Activated CD4-positive, alpha-beta T cell treated with anti-CD3 and anti-CD28 coated beads for 4 hours (primary cell): ENCODE measurements at places on chromosomes 1 and 21.

DNA sequence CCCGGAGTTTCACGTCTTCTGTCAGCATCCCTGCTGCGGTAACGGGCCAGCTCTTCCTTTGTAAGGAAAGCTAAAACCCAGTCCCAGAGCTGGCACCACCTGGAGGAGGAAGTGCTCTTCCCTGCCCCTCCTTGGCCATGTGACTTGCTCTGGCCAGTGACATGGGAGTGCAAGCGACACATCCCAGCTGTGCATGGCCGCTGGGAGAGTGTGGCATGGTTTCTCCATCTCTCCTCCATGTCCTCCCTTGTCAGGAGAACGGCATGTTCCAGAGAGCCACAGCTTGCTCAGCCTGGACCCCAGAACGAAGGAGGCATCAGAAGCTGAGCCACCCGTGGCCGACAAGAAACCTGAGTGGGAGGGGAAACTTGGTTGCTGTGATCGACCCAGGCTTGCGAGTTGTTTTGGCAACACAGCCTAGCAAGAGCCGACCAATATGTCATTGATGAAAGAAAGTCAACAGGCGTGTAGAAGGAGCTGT is 2.7 kb upstream of the PRXL2B start:
- DNase-seq, result peak; percentile 41

DNA sequence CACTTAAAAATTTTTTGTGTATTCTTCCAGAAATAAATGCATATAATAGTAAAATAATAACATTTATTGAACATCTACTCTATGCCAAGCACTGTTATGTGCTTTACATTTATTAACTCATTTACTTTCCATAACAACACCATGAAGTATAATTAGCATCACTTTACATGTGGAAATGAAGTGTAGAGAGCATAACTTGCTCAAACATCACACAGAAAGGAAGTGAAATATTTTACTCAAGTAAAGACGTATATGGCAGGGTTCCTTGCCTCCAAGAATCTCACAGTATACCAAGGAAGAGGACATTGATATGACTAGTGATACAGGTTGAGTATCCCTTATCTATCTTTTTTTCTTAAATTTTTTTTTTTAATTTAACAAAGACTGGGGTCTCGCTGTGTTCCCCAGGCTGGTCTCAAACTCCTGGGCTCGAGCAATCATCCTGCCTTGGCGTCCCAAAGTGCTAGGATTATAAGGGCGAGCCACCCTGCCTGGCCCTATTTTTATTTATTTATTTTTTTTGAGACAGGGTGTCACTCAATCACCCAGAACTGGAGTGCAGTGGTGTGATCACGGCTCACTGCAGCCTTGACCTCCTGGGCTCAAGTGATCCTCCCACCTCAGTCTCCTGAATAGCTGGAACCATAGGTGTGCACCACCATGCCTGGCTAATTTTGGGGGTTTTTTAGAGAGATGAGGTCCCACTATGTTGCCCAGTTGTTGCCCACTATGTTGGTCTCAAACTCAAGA is 7.7 kb upstream of the CLIC4 start:
- DNase-seq, result no peak

GRCh38 chr1:242178924-242179708 is 180.2 kb upstream of the MAP1LC3C start:
- DNase-seq, result no peak

DNA sequence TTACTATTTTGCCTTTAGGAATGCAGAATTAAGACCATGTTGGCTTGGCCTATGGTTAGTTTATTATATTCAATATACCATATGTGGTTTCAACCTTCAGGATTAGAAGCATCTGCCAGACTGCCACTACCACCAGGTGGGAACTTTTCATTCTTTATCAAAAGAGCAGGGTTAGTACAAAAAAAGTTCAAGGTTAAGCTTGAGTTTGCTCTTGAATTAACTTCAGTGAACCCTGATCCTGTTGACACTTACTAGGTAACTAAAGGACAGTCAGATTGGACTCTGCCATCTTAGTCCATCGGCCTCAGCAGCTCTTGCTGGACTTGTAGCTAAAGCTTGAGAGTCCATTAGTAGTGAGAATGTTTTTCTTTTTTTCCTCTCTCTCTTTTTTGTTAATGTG is 22.1 kb downstream of the CLIC4 start:
- DNase-seq, result no peak

DNA sequence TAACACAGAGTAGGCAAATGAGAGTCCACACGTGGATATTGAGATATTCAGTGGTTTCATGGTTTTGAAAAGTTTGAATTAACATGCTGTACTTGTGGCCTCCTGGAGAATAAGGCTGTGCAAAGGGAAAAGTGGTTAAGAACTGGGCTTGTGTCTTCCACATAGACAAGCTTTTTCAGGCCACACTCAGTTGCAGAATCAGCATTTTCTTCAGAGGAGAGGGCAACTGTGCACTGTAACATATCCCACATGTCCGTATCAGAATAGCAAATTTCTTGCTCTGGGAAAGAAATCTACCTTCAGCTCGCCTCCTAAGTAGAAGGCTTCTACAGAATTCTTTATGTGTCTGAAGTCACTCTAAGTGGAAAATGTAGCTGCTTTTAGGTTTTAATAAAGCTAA is 84.9 kb downstream of the ZC3H11B start:
- no peak for DNase-seq

GRCh38 chr21:33682992-33683627 is 40.8 kb downstream of the ITSN1 start:
- no peak for DNase-seq

DNA sequence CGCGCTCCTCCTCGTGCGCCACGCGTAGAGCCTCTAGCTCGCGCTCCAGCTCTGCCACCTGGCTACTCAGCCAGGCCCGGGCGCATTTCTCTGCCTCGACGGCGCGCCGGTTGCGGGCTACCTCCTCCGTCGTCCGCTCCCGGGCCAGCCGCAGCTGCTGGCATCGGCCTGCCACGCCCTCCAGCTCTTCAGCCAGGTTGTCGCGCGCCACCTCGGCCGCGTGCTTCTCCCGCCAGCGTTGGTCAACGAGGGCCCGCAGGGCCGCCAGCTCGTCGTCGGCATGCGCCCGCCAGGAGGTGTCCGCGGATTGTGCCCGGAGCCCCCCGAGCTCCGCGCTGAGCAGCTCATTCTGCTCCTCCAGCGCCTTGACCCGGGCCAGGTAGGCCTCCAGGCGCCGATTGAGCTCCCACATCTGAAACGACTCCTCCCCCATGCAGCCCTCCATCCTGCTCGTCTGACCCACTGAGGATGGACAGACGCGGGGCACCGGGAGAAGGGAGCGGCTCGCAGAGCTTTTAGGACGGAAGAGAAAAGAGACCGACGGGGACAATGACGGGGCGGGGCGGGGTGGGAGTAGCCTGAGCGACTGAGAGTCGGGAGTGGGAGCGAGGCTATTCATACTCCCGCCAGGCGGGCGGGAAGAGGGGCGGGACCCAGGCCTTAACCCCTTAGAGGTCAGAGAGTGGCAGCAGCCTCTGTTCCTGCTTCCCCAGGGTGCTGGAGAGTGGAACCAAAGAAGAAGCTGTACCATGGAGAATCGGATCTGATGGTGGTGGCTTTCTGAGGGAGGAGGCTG is at the start of gene NES:
TSS of gene NES (minus strand) at position 588 of the 796 bp plus-strand sequence. CDS start at position 445, 143 bp downstream.
- no peak for DNase-seq

DNA sequence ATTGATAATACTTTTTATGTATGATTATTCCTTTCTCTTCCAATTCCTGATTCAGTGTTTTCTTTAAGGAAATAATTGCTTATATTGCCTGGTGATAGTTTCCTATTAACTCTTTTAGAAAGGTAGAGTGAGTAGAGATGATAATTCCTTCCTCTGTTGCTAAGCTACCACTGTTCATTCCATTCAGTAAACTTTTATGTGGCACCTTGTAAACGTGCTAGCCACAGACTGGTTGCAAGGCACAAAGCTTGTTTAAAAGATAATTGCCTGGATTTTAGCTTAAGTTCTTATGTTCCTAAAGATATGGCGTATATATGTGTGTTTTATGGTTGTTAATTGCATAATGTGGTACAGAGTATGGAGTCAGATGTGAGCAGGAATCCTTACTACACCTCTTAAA is 3.2 kb downstream of the ZFYVE9 start:
- DNase-seq, result no peak

GRCh38 chr1:152827173-152827572 is at the start of gene LCE1A:
LCE1A (plus strand) TSS chr1:152827473; CDS start chr1:152827473, 0 bp downstream.
- DNase-seq, result no peak

DNA sequence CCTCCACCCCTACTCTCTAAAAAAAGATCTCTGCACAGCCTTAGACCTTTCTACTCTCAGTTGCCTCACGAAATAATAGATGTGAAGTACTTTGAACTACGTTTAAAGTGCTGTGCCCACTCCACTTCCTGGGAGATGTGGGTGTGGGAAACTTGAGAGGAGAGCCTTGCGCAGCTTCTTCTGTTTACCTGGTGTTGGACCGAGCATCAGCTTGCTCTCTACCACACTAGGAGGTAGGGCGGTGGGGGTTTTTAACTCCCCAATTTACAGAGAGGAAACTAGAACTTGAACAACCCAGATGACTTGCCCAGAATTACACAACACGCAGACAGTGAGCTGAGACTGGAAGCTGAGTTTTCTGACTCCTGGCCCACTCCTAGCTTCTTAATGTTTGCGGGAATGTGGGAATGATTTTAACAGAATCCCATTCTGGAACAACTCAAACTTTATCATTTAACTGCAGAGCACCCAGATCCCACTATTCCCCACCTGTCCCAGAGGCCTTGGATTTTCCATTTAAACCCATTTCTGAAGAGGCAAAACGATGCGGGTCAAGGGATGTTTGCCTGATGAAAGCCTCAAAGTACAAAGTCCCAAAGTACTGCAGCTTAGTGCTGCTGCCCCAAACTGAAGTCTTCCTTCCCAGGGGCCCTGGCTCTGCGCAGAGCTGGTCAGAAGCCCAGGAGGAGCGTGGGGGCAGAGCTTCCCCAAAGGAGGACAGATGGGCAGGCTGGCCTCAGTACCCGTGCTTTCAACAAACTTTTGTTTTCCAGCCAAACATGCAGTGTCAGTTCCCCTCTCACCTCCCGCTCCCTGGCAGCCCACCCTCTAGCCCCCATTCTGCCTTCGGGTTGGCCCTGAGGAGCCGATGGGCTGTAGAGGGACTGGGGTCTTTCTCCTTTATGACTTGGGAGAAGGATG is 19.0 kb downstream of the BTG2 start:
- peak; percentile 59 for DNase-seq

- DNase-seq, result no peak
Measured at GRCh38 chr1:245896258-245896657, 610.8 kb downstream of the SMYD3 start.

- no peak for DNase-seq
Measured at GRCh38 chr1:65425697-65426096, 5.2 kb downstream of the LEPR start.

DNA sequence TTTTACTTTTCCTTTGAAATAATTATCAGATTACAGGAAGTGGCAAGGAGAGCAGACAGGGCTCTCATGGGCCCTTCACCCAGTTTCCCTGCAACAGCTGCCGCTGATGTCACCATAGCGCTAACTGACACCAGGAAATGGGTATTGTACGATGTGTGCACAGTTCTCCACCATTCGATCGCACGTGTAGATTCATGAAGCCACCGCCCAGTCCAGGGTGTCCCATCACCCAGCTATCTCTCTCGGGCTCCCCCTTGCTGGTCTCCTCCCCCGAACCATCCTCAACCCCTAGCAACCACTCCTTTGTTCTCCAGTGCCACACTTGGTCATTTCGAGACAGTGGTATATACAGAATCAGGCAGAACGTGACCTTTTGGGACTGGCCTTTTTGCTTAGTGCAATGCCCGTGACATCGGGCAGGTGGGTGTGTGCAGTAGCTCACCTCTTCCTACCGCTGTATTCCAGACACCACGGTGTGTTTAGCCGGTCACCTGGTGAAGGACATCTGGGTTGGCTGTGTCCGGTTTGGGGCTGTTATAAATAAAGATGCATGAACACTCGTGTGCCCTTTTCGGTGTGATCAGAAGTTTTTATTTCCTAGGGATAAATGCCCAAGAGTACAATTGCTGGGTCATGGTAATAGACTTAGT is 118.4 kb downstream of the CRYAA start:
- no peak for DNase-seq

DNA sequence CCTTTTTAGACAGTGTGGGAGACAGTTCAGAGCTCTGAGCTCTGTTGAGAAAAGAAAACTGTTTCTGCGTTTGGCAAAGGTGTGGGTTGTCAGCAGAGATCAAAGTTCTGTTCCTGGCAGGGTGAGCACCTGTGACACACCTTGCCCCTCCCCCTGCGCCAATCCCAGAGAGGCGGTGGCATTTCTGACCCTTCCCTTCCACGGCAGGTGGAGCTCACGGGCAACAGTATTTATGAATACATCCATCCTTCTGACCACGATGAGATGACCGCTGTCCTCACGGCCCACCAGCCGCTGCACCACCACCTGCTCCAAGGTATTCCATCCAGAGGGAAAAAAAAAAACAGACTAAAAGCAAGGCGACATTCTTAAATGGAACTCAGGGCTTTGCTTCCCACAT is 20.7 kb downstream of the SIM2 start:
- no peak for DNase-seq

GRCh38 chr1:147215540-147215916 is 9.6 kb downstream of the FMO5 start:
- no peak for DNase-seq

DNA sequence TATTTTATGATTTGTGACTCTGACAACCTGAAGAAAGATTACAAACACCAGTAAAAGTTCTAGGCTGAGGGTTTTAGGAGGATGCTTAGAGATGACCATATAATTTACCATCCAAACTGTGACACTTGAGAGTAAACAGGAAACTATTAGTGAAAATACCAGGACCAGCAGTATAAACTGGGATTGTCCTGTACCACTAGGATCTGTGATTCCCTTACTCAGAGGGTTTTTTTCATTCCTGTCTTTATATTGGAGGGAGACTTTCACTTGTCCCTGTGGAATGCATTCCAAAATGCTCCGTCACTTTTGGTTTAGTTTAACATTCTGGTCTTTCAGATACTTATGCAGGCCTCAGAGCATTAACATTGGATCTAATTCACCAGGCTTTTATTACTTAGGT is 482.9 kb downstream of the PTBP2 start:
- no peak for DNase-seq

DNA sequence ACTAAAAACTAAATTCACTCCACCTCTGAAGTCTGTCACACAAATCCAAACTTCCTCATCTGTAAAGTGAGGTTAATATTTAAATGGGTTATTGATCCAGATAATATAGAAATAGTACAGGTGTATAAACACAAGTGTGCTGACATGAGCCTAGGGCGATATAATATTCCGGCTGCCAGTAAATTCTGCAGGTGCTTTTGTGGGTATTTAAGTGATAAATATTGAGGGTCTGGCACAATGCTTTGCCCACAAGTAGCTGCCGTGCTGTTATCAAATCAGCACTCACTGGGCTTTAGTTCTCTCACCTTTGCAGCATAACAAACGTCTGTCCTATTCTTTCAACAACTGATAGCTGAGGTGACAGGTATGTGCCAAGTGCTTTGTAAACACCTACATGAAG is 7.6 kb downstream of the PABPC4 start:
- no peak for DNase-seq

GRCh38 chr1:2045468-2046173 is 4.6 kb upstream of the PRKCZ start:
- no peak for DNase-seq
